Cardiac muscle cell (in vitro differentiated cells and primary cell): ENCODE measurements at places on chromosomes 12 and 14. TPM values are rescaled to one million over a fixed set of nuclear protein-coding genes. Genes with fewer than 3 reads are reported as not detected.

- peak; percentile 29 for DNase-seq
Measured at GRCh38 chr14:32998433-32998832, 59.8 kb downstream of the NPAS3 start.

GRCh38 chr12:43277651-43278540 is 274.1 kb downstream of the ADAMTS20 start:
- peak; percentile 64 for DNase-seq

DNA sequence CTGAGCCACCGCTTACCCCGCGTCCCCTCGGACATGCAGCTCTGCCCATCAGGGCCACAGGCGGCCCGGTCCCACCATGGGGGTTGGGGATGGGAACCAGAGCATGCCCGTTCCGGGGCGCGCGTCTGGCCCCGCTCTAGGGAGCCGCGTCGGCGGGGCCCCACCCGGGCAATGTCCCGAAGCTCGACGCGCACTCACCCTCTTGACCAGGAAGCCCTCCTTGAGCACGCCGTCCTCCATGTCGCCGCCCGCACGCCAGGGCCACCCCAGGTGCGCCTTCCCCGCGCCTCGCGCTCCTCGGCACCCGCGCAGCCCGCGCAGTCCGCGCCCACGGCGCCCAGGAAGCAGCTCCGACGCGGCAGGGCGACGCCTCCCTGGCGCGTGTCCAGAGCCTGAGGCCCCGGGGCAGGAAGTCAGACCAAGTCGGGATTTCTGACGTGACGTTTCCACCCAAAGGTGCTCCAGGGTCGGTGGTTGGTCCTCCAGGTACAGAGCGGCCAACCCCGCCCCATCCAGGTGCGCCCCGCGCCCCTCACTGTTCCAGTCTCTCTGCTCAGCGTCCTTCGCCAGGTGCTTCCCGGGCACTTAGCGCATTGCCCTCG is at the start of gene PLEK2:
PLEK2 (minus strand) TSS at position 346 of the 602 bp plus-strand sequence; CDS start at position 240, 106 bp downstream.
- DNase-seq, result peak; percentile 41

GRCh38 chr14:33219957-33220356 is 281.3 kb downstream of the NPAS3 start:
- DNase-seq, result no peak

GRCh38 chr12:121857322-121858246 is 1.1 kb downstream of the HPD start:
- peak; percentile 45 for DNase-seq

DNA sequence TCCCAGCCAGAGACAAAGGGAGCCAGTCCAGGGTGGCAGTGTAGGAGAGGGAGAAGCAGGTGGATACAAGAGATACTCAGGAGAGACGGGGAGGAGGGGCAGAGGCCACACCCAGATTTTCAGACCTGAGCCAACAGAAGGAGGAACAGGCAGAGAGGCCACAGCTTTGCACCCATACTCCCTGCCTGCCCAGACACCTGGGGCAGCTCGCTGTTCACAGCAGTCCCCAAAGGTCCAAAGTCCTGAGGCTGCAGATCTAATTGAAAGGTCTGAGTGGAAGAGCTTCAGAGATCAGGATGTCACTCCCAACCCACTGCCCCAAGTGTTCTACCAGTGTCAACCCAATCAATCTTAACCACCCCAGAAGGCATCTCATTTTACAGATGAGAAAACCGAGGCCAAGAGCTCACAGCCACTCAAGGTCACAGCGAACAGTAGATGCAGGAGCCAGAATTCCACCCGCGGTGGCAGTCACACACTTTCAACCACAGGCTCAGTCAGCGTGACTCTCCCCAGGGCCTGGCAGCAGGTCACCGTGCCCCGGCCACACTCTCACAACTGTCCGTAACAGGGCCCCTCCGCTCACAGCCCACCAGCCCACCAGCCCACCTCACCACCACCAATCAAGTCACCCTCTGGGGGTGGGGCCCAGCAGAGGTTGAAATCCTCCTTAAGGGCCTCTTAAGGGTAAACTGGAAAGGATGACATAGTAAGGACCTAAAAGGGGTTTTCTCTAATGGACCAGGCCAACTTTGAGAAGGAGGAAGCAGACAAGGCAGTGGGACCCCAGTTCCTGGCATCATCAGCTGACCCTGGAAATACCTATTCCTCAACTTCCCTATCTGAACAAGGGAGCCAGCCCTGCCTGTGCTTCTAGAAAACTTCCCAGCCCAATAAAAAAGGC is 33.3 kb downstream of the ACTN1 start:
- DNase-seq, result no peak

DNA sequence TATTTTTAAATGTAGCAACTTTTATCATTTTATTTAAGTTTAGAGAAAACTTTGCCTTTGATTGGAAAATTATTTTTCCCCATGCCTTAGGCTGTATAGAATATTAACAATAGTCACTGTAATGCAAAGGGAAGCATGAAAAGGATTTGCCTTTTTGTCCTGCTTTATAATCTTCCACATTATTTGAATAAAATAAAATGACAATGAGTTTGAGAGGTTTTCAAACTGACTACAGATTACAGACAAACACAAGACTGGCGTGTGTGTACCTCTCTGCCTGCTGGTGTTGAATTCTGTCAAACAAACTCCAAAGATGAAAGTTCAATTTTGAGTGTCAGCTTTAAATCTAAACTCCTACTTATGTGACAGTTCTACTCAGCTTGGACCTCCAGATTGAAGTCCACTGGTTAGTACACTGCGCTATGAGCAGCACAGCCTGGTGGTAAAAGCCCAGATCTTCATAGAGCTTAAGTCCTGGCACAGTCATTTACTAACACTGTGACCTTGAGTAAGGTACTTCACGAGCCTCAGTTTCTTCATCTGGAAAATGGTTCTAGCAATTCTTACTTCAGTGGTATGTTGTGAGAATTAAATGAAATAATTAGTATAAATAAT is 98.3 kb upstream of the CPNE8 start:
- no peak for DNase-seq

DNA sequence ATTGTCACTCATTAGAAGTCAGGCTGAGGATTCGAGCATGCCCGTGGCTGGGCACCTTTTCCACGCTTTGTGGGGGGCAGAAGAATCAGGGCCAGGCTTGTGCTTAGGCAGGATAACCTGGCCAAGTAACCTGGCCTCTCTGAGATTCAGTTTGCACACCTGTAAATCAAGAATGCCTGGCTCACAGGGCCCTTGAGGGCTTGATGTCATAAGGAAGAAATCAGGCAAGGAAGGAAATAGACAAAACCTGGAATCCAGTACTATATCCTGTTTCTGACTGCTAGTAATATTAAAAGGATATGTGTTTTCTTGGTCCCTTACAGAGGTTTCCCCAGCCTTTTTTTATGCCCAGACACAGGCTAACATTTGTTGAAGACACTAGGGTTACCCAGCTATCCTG is 91.9 kb downstream of the SAMD4A start:
- no peak for DNase-seq

GRCh38 chr12:75825686-75826085 is 205.9 kb downstream of the PHLDA1 start:
- DNase-seq, result no peak

DNA sequence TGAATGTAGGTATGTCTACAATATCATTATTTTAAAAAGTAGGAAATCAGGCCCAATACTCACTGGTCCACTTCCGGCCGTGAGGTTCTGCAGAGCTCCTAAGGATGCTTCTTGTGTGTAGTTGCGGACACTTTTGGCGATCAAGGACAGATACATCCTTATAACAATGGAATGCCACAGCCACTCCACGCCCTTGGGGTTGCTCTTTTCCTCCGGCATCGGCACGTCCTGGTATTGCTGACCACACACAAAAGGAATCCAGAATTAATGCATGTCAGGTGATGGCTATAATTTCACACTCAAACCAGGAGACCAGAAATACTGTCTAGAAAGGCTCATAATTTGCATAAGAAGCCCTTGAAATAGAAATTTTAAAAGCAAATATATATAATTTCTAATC is 65.6 kb upstream of the YARS2 start:
- DNase-seq, result peak; percentile 30

APOLD1 gene
- 2.6 and 14.2 TPM in 2 replicates for total RNA-seq
